Stimulated activated CD8-positive, alpha-beta memory T cell treated with anti-CD3 and anti-CD28 coated beads, Interleukin-15, amount 100 ng/mL, for 24 hours (primary cell): ENCODE measurements at places on chromosomes 6 and 20.

DNA sequence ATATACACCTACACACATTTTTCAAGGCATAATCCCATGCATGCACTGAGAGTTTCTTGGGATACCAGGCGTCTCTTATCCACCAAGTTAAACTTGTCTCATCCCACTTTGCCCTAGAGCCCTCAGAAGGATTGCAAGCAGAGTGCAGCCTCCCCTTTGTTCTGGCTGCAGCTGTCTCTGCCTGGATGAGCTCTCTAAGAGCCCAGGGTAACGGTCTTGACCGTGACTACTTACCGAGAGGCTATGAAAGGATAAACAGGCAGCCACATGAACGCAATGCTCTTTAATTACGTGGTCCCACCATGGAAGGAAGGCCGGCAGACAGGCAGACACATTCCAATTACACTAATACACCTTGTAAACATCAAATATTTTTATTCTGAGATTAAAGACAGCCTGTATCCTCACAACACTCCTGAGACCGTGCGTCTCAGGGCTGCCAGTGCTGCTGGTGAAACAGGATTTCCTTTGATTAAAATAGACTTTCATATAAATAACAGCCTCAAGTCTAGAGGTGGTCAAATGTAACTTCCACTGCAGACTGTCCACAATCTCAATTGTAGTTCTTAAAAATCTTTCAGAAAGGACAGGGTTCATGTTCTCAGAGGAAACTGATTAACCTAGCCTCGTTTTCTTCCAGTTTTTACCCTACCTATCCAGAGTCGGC, 210.0 kb upstream of the PRDM1 start:
- no peak for DNase-seq

GRCh38 chr6:15062516-15063252, 183.2 kb upstream of the JARID2 start:
- DNase-seq: no peak

DNA sequence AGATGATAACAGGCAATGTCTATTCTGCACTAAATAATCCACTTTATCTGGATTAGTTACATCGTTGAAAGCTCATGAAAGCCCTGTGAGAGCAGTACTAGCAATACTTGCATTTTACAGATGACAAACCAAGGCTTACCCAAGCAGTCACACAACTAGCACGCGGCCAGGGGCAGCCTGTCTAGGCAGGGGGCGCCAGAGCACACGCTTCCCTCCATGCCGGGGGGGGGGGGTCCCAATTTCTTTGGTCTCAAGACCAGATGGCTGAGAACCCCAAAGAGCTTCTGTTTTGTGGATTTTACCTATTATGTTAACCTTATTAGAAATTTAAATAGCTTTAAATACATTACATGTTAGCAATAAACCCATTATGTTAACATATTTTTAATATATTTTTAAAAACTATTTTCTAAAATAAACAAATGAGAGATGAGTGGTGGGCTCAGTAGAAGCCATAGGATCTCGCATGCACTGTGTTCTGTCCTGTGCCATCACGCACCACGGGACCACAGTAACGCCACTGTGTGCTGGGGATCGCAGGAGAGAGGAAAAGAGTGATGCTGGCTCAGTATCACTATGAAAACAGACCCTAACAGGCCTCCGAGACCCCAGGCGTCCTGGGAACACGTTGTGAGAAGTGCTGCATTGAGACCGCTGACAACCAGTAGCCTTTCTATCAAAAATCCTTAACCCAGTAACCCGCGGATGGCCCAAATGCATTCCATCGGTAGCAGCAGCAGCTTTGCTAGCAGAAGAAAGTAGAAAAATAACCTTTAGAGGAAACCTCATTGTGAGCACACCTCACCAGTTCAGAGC, 5.3 kb upstream of the PRR18 start:
- no peak for DNase-seq

DNA sequence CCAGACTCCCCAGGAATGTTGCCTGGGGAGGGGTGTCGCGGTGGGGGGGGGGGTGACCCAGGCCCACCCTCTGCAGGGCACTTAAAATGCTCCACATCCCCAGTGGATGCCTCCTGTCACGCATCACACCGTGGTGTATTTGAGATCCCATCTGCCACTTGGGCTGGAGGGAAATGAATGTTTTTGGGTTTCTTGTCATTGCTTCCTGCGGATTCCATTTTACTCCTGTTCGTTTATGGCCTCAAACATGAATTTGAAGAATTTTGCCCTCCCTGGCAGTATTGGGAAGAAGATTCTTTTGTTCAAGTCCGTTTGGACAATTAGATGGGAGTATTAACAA, 544 bp upstream of the KHDC1 start:
- no peak for DNase-seq

GRCh38 chr20:47573559-47573958, 71.9 kb downstream of the NCOA3 start:
- no peak for DNase-seq

- DNase-seq: no peak
Measured at GRCh38 chr20:625360-625932, 15.3 kb upstream of the TCF15 start.

DNA sequence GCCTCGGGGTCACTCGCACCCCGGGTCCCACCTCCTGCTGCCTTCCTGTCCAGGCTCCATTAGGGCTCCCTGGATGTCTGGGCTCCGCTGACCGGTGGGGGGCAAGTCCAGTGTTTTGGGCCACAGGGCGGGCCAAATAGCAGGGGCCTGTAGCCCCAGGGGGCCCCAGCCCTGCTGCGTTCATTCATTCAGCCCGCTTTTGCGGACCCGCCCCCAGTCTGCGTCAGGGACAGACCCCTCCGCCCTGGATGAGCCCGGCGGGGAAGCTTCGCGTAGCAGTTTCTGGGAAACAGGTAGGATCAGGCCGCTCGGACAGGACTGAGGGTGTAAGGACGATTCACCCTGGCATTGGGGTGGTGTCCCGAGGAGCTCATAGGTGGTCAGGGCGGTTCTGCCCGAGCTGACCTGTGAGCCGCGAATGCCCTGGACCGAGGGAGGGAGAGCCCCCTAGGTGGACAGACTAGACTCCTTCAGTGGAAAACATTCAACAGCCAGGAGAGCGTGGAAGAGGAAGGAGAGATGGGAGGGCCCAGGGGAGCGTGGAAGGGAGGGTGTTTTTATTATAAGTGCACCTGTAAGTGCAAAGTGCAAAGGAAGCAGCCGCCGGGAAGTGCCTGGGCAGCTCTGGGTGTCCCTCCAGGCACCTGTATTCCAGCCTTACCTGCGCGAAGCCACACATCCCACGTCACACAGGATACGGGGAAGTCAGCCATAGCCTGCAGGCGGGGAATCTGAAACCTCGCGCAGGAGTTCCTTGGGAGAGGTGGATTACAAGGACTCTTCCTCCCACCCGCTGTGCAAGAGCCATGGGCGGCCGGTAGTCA, 662 bp downstream of the ENTPD6 start:
- DNase-seq: no peak
